ENCODE measurements at places on chromosomes 16 and 17.
A peak's percentile ranks its signal among the peaks of the same experiment; 100 is the strongest.

DNA sequence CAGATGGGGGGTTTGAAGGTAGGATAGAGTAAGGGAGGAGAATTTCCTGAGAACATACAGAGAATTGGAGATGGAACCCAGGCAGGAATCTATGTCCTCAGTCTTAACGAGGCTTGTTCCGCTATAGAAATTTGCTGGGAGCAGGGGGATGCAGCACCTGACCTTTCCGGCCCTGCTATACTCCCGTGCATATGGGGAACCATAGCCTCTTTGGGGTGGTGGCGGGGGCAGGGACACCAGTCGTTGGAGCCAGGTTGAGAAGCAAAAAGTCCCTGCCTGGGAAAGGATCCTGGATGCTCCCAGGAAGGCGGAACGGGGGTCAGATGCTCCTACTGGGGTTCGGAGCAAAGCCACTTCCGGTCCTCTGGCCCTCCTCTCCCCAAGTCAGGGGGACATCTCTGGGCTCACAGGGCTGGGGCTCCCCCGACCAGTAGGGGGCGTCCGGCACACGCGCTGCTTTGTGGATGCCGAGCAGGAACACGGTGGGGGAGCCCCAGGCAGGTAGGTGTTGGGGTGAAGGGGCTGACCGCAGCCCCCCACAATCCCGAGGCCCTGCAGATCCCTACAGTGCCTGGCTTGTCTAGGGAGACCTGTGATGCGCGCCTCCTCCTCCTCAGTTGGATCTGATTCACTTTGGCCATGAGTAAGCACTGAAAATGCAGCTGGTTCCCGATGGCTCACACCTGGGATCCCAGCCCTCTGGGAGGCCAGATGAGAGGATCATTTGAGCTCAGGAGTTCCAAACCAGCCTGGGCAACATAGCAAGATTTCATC is 15.5 kb upstream of the TFAP4 start:
- DNase-seq = peak; percentile 48

DNA sequence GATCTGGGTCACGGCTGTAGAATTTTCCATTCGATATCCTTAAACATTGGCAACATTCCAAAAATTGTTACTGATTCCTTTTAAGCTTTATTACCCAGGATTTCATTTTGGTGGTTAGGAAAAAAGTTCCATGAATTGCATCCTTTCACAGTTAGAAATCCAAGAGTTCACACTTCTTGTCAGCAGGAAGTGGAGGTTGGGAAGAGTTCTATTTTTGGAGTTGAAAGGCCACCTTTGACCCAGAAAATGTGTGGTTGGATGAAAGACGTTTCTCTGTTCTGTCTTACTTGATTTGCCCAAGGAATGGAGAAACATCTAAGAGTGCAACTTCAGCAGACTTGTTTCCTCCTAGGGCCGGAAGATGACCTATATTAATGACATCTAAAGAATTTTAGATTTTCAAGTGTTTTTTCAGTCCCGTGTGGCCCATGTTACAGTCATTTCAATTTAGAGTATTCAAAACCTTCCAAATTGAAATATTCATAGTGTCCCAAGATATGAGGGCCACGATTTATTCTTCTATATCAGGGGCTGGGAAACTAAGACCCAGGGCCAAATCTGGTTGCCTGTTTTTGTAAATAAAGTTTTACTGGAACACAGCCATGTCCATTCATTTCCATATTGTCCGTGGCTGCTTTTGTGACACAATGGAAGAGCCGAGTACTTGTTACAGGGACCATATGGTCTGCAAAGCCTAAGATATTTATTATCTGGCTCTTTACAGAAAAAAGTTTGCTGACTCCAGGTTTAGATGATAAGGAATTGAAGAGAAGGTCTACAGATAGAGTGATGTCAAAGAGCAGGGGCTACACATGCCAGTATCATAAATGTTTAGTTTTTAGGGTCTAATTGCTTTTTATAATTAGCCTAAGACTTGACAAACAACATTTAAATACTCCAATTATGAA is 50.2 kb downstream of the CDK5R1 start:
- no peak for DNase-seq

GRCh38 chr16:1825864-1826690 is 548 bp downstream of the HAGH start:
- no peak for DNase-seq

GRCh38 chr17:32786169-32786568 is 90.8 kb downstream of the MYO1D start:
- DNase-seq = no peak

DNA sequence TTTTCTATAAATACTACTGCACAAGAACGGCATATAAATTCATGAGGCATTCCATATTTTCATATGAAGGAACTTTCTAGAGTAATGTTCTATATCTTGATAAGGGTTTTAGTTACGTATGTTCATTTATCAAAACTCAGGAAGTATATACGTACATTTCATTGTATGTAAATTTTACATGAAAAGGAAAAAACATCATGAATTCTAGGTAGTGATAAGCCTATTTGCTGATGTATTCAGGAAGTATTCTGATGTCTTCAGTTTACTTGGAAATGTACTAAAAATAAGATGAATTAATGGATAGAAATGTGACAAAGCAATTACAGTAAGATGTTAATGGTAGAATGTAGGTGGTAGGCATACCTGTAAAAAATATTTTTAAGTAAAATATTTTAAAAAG is 4.7 kb downstream of the DGKE start:
- DNase-seq = no peak

GRCh38 chr17:48037036-48037837 is at the start of gene COPZ2:
TSS of gene COPZ2 (minus strand) at chr17:48037797. CDS start at chr17:48037777, 20 bp downstream.
- DNase-seq = no peak

- no peak for DNase-seq
Observed at GRCh38 chr17:45366691-45367090, 49.9 kb upstream of the MAP3K14 start.

DNA sequence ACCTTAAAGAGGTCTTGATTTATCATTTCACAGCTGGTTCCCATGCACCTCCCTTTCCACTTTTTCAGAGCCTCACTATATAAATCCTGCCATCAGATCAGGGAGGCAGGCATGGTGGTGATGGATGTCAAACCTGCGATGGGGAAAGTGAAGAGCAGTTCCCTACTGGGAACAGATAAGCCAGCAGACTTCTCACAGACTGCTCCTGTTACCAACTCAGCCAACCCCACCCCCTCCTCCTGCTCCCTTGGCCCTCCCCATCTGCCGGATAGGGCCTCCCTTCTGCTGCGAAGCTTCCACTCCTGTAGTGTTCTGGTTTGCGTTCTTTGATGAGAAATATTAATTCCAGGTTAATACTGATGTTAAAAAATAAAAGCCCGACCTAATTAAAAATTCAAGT is 232.1 kb downstream of the STX8 start:
- DNase-seq = no peak

DNA sequence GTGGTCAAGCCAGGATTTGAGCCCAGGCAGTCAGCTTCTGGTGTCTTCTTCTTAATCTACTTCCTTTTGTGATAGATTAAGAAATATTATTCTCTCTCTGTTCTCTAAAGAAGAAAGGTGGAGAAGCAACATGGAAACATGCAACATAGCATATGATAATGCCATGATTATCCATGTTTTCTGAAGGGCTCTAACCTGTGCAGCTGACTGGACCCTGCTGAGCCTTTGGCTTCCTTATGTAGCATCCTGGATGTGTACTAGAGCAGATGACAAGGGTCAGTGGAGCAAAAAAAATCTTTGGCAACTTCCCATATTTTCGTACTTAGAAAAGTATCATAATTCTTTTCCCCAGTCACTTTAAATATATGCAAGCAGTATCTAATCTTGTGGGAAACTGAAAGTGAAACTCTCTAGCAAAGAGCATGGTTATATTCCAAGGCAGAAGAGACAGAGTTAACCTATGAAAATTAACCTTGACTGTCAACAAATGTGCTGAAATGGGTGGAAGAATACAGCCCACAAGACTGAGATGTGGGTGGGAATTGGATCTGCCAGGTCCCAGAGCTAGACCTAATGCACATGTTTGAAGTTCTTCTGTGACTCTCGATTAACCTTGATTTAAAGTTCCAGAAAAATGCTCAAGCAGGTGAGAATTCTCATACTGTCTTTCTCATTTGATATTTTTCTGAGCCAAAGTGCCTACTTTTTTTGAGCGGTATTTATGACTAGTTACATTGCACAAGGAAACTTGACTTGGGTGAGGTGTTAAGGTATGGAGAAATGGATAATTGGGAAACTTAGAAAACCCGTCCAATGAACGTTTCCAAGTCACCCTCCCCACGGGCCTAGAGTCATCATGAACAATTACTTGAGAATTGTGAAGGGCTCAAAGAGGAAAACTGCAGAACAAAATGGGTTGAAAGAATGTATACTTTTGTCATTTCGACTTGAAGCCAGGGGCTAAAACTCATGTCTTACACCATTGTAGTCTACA is 248.6 kb downstream of the FTO start:
- DNase-seq = no peak

DNA sequence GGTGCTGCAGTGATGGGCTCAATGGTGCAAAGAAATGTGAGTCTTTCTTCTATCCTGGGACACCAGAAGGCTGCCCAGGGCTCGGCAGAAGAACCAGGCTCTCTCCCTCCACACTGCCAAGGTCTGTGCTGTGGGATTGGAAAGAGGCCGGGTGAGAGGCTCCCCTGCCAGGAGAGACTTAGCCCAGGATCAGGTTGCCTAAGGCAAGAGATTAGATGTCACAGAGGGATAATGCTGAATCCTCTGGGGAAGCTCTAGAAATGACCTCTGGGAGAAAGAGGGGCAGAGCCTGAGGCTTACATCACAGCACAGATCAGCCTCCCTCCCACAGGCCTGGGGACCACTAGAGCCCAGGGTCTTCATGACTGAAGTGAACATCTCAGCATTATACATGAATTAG is 5.7 kb upstream of the DOC2B start:
- DNase-seq = no peak

- no peak for DNase-seq
Observed at GRCh38 chr16:11084484-11084875, 140.1 kb downstream of the CLEC16A start.

DNA sequence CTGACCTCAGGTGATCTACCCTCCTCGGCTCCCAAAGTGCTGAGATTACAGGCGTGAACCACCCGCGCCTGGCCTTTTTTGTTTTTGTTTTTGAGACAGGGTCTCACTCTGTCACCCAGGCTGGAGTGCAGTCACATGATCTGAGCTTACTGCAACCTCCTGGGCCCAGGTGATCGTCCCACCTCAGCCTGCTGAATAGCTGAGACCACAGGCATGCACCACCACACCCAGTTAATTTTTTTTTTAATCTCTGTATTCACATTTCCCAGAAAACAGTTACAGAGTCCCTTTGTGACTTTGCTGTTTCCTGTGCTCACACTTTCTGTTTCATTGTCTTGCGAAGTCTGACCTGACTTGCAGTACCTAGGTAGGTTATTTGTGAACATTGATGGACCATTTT is 2.7 kb downstream of the CLUAP1 start:
- no peak for DNase-seq

DNA sequence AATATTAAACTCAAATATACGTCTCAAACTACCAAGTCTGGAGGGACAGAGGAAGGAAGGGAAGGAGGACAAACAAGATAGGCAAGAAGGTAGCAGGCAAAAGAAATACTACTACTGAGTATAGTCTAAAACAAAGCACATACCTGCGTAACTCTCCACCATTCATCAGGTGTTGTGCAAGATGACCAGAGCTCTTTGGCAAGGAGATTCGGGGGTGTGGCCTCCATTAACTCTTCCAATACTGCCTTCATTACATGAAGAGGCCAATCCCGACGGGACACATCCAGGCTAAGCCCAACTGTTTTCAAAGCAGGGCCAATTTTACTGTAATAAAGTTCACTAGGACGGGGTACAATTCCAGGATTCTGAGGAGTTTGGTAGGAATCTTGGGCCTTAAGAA is 38.2 kb upstream of the ARL6IP1 start:
- no peak for DNase-seq

- no peak for DNase-seq
Observed at GRCh38 chr16:4372578-4373355, 1.1 kb downstream of the VASN start.

DNA sequence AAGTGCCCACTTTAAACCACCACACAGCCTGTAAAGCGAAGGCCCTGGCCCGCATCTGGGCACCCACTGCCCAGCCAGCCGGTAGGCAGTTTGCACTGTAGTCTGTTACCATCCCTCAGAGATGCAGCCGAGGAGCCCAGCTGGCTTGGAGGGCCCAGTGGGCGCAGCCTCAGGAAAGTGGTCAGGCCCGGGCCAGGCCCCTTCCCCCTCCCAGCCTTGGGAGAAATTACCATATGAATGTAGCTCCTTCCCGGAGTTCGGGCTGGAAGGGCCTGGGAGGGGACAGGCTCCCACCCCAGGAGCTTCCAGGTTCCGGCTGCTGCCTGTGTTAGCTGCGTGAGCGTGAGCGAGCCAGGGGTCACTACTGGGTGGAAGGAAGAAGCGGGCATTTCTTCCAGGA is 325.4 kb downstream of the SEC14L1 start:
- no peak for DNase-seq

DNA sequence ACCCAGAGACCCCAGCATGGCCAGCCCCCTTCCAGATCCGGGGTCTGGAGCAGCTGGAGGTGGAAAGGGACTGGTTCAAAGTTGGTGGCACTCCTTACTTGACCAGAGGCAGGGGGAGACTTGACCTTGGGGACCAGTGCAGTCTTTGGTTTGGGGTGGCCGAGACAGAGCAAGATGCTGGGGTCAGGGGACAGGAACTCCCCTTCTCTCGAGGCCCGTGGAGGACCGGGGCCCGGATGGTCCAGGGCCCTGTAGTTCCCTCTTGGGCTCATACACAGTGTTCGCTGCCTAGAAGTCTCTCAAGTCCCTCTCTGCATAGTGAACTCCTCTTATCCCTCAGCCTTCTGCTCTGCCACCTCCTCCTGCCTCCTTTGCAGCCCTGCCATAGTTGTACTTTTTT is 601 bp upstream of the PRSS33 start:
- no peak for DNase-seq

GRCh38 chr16:70703041-70703834 is 17.4 kb upstream of the MTSS2 start:
- peak; percentile 41 for DNase-seq

DNA sequence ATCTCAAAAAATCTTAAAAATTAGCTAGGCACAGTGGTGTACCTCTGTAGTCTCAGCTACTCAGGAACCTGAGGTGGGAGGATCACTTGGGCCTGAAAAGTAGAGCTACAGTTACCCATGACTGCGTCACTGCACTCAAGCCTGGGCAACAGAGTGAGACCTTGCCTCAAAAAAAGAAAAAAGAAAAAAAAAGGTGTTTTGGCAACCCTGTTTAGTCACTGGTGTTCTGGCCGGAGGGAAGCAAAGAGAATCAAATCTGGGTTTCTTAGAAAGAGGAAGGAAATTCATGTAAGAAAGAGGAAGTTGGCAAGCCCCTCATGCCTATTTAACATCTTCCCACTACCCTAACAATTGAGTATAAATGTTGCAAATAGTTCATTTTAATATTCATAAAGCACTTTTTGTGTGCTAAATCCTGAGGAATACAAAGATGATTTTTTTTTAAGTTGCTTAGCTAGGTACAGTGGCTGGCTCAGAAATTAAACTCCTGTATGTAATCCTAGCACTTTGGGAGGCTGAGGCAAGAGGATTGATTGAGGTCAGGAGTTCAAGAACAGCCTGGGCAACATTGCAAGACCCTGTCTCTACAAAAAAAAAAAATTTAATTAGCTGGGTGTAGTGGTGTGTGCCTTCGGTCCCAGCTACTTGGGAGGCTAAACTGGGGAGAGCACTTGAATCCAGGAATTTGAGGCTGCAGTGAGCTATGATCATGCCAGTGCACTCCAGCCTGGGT is 6.5 kb upstream of the USP32 start:
- DNase-seq = no peak

GRCh38 chr17:50259477-50260324 is 14.6 kb upstream of the TMEM92 start:
- no peak for DNase-seq

All from anterior cingulate cortex (tissue), 58 donors.